ENCODE measurements at places on chromosomes 16 and 17.

- DNase-seq = no peak
Observed at GRCh38 chr16:50160495-50161164, 7.5 kb downstream of the TENT4B start.

DNA sequence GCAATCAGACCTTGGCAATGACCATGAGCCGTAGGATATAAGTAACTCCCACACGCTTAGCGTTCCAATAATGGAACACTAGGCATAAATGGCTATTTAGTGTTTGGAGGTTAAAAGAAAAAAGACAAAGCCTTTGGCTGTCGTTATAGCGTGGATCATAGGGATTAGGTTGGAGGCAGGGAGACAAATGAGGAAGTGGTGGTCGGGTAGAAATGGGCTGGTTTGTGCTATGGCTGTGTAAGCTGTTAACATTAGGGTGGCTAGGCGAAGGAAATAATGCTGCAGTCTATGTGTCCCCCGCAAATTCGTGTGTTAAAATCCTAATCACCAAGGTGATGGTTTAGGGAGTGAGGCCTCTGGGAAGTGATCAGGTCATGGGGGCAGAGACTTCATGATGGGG is 120.4 kb upstream of the IRX6 start:
- no peak for DNase-seq

DNA sequence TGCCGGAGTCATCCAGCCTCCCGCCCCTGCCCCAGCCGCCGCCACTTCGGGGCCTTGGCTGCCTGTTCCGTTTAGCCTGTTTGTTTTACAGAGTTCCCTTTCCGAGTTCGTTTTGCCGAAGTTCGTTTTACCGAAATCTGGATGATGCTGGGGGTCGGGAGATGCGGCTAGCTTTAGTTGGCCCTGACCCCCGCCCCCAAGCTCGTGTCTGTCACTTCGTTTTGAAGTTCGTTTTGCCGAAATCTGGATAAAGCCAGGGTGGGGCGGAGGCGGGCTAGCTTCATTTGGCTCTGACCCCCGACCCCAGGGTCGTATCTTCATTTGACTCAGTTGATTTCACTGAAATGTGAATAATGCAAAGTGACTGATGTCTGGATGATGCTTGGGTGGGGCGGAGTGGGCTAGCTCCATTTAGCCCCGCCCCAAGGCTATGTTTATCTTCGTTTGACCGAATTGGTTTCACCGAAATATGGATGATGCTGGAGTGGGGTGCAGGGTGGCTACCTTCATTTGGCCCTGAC is 591 bp downstream of the PSMD7 start:
- DNase-seq = peak; percentile 4

DNA sequence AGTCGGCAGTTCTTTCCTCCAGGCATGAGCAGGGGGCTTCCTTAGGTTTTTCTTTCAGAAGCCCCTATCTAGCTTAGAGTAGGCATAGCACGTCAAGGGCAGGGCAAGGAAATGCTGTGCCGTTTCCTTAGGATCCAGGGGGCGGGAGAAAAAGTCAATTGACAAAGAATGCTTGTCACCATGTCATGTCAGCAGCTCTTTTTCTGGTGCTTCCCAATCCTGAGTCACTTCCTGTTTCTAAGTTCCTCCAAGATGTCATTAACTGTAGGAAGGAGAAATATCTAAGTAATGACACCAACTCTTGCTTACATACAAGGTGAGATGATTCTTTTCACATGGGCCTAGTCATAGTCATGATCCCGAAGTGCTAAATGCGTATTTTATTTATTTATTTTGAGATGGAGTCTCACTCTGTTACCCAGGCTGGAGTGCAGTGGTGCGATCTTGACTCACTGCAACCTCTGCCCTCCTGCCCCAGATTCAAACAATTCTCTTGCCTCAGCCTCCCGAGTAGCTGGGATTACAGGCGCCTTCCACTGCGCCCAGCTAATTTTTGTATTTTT is 35.2 kb downstream of the GJC1 start:
- DNase-seq = no peak

GRCh38 chr17:56109836-56110235 is 43.4 kb upstream of the ANKFN1 start:
- DNase-seq = no peak

DNA sequence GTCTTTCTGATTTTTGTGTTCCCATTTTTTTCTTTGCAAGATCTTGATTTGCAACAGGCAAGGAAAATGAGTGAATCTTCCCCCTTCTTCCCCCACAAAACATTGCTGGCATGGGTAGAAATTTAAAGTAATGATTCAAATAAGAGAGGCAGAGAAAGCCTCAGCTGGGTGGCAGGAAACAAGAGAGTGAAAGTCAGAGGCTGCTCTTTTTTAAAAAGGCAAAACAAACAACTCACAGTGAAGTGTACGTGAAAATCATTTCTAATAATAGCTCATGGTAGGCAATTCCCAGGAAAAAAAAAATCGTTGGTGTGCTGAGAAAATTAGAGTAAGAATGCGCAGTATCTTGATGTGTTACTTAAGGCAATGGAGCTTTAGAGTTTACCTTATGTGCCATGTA is 229.5 kb downstream of the FTO start:
- peak; percentile 51 for DNase-seq
